ENCODE measurements at places on chromosomes 3 and 15.

DNA sequence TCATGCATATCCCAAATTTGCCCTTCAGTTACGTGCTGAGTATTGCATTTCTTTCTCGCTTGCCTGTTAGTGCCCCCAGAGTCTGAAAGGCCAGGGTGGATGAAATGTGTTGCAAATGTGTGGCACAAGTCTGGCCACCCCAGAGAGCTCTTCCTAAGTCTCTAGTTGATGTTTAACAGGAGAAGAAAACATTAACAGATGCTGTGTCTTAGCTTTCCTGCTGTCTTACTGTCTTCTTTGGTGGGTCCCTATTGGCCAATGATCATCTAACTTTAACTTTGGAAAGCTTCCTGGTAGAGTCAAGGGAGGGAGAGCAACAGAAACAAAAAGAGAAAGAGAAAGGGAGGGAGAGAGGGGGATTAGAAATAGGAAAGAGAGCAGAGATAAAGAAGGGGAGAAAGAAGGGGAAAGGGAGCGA, 76.7 kb upstream of the P3H2 start:
- DNase-seq, result no peak

DNA sequence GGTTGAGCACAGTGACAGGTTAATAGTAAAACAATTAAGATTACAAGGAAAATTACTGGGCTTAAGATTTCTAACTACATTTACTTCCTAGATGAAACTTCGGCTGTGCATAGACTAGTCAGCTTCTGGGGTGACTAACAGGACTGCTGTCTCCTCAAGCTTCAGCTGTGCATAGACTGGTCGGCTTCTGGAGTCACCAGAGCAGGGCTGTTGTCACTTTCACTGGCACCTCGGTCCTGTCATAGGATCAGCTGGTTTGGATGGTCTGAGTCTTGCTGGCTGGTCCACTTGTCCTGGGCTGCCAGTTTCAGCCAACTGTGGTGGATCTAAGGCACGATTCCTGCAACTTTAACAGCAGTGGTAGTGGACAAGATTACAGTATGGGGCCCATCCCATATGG, 23.9 kb upstream of the ACAD9 start:
- no peak for DNase-seq

- peak; percentile 67 for DNase-seq
Observed at GRCh38 chr3:152419748-152420147, 151.0 kb downstream of the MBNL1 start.

GRCh38 chr3:9208605-9209152, 40.8 kb downstream of the SRGAP3 start:
- DNase-seq, result no peak

- no peak for DNase-seq
Observed at GRCh38 chr3:124461126-124461525, 269.1 kb upstream of the UMPS start.

- no peak for DNase-seq
Observed at GRCh38 chr3:127783642-127784160, 38.6 kb downstream of the MGLL start.

DNA sequence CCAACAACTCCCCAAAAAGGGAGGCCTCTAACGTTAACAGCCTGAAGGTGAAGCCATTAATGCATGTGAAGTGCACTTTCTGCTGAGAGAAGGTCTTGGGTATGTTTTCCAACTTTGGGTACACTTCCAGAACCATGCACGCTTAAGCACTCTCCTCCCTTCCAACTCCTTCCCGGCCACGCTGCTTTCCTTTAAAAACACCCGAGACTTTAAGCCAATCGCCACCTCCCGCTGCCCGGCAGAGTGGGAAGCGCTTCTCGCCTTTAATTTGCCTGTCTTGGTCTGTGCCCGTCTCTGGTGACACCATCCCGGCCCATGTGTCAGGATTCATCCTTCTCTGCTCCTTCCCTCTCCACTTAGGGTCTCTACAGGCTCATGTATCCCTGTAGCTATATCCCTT, 35.3 kb downstream of the ITGB5 start:
- DNase-seq, result no peak

DNA sequence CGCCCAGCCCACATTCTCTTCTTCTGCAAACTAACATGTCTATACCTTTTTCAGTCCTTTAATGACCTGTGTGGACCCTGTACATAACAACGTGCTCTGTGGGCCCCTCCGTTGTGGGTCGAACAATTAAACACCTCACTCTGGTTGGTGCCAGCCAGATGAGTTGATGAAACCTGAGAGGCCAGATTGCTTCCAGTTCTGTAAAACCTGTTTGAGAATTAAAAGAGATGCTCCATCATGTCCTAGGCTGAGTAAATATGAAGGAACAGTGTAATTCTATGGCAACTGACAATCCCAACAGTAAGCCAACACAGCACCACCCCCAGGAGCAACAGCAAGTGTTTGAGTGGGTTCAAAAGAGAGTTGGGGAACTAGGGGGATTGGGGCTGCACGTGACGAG, 5.7 kb upstream of the THBS1 start:
- DNase-seq, result no peak

DNA sequence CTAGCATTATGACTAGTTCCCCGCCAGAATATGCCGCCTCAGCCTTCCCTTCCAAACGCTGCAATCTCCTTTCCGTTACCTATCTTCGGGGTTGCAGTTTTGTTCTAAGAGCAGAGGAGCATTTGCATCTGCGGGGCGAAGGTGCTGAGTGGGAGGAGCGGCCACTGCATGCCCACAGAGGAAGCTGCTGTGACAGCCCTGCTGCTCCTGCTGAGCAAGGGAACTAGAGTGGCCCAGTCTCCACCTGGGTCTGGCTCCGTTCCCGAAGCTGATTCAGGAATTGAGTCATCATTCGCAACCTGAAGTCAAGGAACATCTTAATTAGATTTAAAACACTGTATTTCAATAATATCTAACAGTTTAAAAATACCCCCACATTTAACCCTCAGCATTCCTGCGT, 98.2 kb upstream of the TJP1 start:
- DNase-seq, result no peak

- no peak for DNase-seq
Observed at GRCh38 chr3:194946091-194946490, 260.4 kb downstream of the FAM43A start.

- peak; percentile 21 for DNase-seq
Observed at GRCh38 chr15:51382787-51383186, 41.3 kb downstream of the GLDN start.

DNA sequence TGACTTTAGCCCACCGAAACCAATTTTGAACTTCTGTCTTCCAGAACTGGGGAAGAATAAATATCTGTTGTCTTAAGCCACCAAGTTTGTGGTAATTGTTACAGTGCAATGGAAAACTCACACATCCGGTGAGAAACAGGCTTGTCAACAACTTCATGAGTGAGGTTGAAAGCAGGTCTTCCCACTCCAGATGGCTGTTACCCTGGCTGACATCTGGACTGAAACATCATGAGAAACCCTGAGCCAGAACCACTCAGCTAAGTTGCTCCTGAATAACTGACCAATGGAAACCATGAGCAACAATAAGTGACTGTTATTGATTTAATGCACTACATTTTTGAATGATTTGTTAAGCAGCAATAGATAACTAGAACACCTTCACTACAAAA, 10.3 kb downstream of the ACSBG1 start:
- no peak for DNase-seq

- DNase-seq, result no peak
Observed at GRCh38 chr3:178308771-178309170, 227.5 kb upstream of the KCNMB2 start.

DNA sequence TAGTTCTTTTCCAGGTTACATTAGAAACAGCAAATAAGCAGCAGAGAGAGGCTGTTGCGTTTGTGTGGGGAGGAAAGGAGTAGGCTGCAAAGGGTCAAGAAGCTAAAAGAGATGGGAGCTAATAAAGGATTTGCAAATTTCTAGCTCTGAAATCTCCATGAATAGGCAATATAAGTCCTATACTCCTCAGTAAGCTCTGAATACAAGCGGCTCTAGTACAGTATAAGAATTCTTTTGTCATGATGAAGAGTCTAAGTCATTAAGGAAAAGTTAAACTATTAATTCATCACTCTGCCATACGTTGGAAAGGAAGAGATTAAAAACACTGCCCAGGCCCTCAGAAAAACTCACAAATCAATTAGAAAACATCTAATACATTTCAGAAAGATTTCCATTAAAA, 59.3 kb downstream of the CEP152 start:
- DNase-seq, result no peak

DNA sequence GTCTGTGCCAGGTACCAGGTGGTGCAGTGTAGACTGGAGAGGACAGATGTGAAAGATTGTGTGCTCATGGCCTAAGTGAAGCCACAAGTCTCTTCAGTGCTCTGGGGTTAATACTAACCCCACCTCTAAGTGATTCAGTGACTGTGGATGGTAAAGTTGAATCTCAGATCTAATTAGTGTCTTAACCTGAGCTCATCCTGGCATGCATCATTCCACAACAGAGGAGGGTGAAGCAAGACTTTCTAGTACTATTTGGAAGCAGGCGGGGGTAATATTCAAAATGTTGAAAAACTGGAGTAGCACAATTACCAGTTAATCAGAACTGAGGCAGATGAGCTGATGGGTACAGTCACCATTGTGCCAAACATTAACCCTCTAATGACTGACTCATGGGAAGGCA, 2.8 kb upstream of the MESD start:
- DNase-seq, result no peak

- DNase-seq, result no peak
Observed at GRCh38 chr15:99101501-99101900, 3.4 kb upstream of the SYNM start.

DNA sequence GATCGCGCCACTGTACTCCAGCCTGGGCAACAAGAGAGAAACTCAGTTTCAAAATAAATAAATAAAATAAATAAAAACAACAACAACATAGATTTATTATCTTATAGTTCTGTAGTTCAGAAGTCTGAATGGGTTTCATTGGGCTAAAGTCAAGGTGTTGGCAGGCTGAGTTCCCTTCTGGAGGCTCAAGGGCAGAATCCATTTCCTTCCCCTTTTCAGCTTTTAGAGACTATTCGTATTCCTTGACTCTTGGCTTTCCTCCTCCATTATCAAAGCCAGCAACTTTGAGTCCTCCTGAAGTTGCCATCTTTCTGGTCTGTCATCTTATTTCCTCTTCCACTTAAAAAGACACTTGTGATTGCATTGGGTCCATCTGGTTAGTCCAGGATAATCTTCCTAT, 12.1 kb downstream of the BLM start:
- no peak for DNase-seq

- DNase-seq, result no peak
Observed at GRCh38 chr3:26237036-26237682, 385.4 kb upstream of the LRRC3B start.

- no peak for DNase-seq
Observed at GRCh38 chr15:88646088-88646405, 7.2 kb downstream of the ISG20 start.

- DNase-seq, result no peak
Observed at GRCh38 chr15:90028376-90028944, 27.3 kb downstream of the ZNF710 start.

DNA sequence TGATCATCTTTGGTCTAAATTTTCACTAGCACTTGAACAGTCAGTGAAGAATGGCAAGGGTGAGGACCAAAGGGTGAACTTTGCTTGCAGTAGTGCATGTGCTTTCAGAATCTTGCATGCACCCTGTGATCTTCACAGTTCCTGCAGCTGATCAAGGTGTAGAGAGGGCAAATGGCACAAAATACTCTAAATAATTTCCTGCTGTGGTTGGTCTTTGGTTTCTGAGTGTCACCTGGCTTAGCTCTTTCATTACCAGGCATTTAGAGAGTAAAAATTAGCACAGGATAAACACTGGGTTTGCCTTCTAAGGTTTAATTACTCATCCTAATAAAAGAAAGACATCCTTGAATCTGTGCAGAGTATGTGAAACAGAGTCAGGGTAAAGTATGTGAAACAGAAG, 11.4 kb downstream of the TIPARP start:
- no peak for DNase-seq

DNA sequence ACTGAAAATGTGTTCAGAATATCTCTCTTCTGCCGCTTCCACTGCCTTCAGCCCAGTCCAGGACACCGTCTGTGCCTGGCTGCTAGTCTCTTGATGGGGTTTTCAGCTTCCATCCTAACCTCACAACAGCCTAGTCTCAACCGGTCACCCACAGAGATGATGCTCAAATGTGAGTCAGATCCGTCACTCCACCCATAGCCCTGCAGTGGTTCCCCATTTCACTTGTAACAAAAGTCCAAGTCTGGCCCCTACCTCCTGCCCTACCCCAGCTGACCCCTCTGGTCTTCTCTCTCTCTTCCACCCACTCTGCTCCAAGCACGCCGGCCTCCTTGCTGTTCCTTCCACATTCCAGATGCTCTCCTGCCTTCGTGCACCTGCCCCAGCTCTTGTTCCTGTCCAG, 68.1 kb downstream of the PPARG start:
- DNase-seq, result no peak

- DNase-seq, result no peak
Observed at GRCh38 chr3:107939691-107940442, 151.0 kb downstream of the CD47 start.

GRCh38 chr3:115146032-115146417, 1.1 kb downstream of the ZBTB20 start:
- peak; percentile 67 for DNase-seq

GRCh38 chr3:4355401-4356219, 52.4 kb downstream of the SETMAR start:
- no peak for DNase-seq

DNA sequence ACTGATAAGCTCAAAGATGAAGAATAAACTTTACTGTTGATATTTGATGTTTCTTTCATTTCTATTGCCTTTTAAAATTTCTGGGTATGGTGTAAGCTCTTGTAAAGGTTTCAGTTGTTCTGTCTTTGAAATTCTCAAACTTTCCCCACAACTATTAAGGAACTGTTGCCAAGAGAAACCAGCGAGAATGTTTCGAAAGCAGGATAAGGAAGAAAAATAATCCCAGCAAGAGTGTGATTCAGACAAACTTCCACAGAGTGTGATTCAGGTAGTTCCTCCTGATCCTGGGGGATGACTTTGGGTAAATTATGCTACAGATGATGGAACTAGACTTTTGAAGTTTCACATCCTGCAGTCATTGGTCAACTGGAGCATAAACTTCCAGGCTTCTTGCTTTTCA, 632.0 kb downstream of the NSUN3 start:
- DNase-seq, result no peak

GRCh38 chr15:100708916-100709315, 106.5 kb downstream of the ASB7 start:
- no peak for DNase-seq

GRCh38 chr3:152960684-152961083, 125.8 kb downstream of the P2RY1 start:
- no peak for DNase-seq

- no peak for DNase-seq
Observed at GRCh38 chr3:156741935-156742334, 67.5 kb downstream of the TIPARP start.

DNA sequence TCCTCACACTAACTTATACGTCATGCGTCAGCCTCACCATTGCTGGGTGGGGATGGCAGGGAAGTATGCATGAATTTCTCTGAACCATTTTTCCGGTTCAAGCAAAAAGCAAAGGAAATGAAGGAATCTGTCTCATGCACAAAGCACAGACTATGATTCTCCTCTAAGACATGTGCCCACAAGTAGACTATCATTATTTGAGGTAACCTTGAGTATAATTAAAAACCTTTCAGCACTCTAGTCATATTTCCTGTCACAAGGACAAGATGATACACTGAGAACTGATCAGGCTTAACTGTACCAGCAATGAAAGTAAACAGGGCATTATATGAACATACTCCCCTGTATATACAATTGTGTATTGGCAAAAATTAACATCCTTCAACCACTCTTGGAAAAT, 56.7 kb upstream of the TSC22D2 start:
- DNase-seq, result no peak

GRCh38 chr3:17258823-17259436, 374.2 kb downstream of the PLCL2 start:
- DNase-seq, result peak; percentile 8

- DNase-seq, result no peak
Observed at GRCh38 chr3:127224118-127224517, 31.2 kb downstream of the PRR23E start.
